NCI-H524 treated with DMSO at 0.1 percent for 48 hours (cell line): ENCODE measurements at places on chromosomes 11 and 22.

- no peak for DNase-seq
Measured at GRCh38 chr11:76734456-76735420, 48.4 kb upstream of the TSKU start.

DNA sequence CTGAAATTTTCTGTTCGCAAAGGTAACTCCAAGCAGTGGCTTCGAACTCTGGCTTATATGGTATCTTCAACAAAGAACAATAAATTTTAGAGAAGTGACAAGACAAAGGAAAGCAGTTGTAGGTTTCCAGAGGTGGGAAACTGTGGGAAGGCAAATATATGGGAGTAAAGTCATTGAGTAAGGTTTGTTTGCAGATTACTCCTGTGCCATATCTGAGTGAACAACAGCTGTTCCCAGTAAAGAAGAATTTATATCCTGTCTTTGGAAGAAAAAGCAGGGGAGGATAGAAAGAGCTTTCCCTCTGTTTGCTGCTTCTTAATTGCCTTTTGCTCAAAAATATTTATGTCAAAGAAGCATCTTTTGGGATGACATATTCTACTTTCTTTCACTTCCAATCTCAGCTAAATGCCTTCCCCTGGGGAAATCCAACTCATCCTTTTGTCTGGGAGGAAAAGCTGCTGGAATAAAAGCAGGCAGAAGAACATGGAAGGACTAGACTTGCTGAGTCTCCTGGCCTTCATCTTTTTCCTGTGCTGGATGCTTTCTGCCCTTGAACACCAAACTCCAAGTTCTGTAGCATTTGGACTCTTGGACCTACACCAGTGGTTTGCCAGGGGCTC lies 10.4 kb upstream of the RCN1 start:
- DNase-seq: no peak

- DNase-seq: no peak
Measured at GRCh38 chr11:281486-282161, 3.4 kb downstream of the NLRP6 start.

GRCh38 chr11:5686426-5686825 lies 1.6 kb upstream of the TRIM5 start:
- no peak for DNase-seq

GRCh38 chr11:12216671-12217374 lies 106.4 kb downstream of the MICAL2 start:
- no peak for DNase-seq

DNA sequence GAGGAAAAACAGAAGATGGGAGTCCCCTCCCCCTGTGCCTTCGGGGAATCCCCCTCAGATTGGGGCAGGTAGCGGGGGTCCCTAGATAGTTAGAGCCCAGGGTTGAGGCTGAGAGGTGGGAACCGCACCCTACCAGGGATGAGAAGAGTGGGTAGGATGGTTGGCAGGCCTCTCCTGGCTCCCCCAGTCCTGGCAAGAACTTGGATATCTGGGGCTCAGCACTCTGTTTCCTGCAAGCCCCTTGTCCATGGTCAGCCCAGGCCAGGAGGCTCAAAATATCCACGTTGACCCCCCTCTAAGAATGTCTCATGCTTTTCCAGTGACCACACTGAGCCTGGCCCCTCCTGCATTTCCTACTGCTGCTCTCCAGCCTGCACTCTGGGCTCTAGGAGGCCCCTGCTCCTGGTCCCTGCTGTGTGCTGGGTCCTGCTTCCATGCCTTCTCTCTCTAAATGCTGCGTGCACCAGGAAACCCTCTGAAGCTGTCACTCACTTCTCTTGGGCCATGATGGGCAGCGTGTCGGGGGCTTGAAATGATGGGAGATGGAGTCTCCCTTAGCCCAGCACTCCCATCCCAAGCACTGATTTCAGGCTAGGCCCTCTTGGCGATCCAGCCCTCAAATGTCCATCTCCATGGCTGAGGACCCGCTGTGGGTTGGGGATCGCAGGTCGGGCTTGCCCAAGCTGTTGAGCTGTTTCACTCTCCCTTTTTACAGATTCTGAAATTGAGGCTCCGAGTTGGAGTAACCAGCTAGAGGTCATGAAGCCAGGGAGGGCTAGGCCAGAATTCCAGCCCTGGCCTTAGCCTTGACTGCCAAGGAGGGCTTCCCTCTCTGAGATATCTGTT lies 2.0 kb downstream of the MAP3K11 start:
- no peak for DNase-seq

DNA sequence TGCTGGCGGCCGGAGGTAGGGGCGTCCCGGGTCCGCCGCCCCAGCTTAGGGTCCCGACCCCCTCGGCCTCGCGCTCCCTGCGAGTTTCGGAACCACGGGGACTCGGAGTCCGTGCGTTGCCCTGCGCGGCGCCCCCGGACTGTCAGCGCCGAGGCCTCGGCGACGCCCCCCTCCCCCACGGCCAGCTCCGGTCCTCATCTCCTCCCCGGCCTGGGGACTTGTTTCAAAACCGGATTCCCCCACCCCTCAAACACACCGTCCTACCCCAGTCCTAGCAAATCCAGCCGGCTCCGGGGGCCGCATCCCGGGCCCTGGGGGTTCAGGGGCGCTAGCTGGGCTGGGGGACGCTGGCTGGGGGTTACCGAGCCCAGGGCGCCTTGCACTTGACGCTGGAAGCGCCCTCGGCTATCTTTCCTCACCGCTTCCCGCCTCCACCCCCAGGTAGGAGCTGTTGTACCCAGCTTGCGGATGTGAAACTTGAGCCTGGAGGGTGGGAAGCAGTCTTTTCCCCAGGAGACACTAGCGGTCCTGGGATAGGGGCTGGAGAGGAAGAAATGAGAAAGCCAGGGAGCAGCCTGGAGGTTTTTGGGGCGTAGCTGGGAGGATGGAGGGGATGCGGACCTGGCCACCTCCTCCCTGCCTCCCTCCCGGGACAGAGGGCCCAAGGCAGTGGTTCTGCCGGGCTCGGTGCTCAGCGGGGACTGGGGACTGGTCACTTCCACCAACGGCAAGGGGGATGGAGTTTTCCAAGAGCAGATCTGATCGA lies 550 bp downstream of the FBLN1 start:
- no peak for DNase-seq

GRCh38 chr11:109937968-109938367 lies 155.2 kb upstream of the ZC3H12C start:
- no peak for DNase-seq

DNA sequence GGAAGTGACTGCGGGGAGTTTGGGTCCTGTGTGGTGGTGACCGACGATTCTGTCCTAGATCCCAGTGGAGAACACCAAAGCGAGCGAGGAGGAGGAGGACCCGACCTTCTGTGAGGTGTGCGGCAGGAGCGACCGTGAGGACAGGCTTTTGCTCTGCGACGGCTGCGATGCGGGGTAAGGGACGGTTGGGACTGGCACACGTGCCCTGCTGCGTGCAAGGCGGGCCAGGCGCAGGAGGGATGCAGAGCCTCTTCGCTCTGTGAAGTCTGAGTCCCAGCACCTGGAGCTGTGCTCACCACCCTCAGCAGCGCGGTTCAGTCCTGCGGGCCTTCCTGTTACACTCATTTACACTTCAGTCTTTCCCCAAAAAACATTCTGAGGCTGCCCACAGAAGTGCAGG lies 16.2 kb downstream of the PHRF1 start:
- DNase-seq: no peak

DNA sequence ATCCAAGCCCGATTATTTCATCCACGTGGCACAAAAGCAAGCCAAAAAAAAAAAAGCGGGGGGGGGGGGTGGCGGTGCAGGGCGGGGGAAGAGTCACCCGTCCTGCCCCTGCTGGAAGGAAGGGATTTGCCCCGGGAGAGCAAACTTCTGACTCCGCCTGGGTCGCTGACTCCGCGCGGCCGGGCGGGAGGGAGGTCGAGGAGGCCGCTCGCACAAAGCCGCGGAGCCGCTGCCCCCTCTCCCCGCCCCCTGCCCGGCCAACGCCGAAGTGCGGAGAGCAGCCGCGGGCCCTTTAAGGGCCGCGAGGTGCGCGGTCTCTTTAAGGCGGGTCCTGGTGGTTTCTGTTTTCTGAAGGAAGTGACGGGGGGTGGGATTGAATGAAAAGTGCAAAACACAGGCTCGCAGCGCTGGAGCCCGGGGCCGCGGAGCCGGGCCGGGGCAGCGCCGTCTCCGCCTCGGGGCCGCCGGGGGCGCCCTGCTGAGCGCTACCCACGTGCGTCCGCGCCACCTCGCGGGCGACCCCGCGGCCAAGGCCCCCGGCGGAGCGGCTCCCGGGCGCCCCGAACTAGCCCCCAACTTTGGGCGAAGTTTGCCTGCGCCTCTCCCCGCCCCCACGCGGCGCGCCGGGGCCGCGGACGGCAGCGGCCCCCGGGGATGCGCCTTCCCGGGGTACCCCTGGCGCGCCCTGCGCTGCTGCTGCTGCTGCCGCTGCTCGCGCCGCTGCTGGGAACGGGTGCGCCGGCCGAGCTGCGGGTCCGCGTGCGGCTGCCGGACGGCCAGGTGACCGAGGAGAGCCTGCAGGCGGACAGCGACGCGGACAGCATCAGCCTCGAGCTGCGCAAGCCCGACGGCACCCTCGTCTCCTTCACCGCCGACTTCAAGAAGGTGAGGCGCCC lies at the start of gene OAF:
Gene OAF, plus strand, starts transcription at position 407 of the 896 bp plus-strand sequence. Its CDS starts 248 bp downstream, at position 655.
- DNase-seq: no peak

DNA sequence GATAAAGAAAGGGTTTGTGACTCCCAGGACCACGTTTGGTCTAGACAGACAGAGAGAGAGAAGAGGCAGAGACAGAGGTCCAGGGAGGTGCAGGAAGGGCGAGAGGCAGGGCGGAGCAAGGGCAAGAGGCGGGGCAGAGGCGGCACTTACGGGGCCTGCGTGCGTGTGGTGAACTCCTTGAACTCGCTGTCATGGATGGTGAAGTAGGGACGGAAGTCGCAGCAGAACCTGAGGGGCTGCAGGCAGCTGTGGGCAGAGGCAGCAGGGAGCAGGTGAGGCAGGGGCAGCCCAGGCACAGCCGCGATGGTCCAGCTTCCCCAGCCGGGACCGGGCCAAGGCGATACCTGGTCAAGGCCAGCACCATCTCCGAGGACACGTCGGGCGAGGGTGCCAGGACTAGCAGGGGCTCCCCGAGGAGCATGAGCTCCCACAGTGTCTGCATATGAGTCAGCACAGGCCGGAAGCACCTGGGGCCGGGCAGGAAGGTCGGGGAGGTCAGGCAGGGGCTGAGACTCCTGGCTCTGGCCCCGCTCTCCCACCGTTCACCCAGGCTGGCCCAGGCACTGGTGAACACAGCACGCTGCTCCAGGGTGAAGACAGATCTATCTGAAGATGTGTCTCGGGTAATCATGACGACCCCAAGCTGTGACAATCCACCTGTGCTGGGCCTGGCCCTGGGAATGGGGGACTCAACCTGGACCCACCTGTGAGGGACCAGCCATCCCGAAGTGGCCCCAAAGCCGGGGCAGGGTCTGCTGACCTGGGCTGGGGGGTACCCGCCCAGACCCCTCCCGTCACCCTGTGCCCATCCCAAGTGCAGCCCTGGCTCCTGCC lies 7.2 kb upstream of the PLXNB2 start:
- DNase-seq: no peak

GRCh38 chr11:87254562-87254961 lies 216.8 kb downstream of the TMEM135 start:
- DNase-seq: no peak

- no peak for DNase-seq
Measured at GRCh38 chr11:68399916-68400315, 60.6 kb upstream of the PPP6R3 start.

- DNase-seq: no peak
Measured at GRCh38 chr22:27990451-27990840, 71.4 kb upstream of the PITPNB start.

GRCh38 chr11:61961570-61962212 lies 5.7 kb downstream of the FTH1 start:
- no peak for DNase-seq

- DNase-seq: no peak
Measured at GRCh38 chr11:48081151-48082010, 101.0 kb downstream of the PTPRJ start.
